EH (cell line): ENCODE measurements at places on chromosomes 2 and 18.
A peak's percentile ranks its signal among the peaks of the same experiment; 100 is the strongest.

- no peak for DNase-seq
Observed at GRCh38 chr2:26196683-26197418, 24.0 kb downstream of the GAREM2 start.

DNA sequence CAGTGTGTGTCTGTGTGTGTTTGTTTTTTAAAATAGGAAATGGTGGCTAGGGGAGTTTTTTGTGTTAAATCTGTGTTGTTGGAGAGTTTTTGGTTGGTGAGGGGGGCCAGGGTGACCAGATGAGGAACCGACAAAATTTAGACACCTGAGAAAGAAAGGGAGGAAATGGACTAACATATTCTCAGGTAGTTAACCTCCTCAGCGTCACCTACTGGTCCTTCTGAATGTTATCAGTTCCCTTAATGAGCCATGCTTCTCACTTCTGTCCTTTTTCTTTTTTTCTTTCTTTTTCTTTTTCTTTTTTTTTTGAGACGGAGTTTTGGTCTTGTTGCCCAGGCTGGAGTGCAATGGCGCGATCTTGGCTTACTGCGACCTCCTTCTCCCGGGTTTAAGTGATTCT, 107.0 kb downstream of the FMNL2 start:
- no peak for DNase-seq

DNA sequence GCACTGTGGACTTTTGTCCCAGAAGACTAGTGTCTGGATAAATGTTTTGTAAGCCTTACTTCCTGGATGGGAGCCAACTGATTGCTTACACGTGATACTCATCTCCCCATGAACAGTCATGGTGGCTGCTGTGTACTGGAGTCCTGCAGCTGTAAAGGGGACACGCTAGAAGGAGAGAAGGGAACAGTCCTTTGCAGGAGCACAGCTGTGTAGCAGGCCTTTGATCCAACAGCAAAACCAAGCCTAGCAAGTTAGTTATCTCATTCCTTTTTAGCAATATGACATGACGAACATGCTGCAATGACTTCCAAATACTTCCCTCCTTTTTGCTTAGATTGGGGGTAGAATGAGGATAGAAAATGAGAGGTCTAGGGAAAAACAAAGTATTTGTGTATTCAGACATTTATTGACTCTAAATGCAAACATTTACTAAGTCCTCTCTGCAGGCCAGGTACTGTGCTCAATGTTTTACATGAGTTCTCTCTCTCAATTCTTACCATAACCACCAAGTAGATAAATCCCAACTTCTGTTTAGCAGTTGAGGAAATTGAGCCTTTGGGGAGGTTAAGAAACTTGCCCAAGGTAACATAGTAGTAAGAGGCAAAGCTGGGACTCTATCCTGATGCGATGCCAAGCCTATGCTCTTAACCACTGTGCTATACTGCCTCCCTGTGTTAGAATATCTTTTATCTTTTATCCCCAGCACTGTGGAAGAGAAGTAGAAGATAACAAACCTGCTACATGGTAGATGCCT, 55.4 kb upstream of the CD28 start:
- DNase-seq = peak; percentile 65

DNA sequence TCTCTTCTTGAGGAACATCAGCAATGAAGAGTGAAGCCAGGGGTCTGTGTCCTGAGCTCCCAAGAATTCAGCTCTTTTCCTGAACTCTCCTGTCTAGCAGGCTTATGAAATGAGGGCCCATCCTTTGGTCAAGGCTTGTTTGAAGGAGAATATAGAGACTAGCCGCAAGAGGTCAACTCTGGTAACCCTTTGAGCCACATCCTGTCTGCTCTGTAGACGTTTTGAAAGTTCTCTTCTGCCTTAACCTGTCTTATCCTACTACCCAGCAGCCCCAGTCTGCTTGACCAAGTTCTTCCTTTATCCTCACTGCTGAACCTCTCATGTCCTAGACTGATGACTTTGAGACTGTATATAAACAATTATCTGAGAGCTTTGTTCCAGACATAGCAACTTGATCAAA, 5.4 kb downstream of the SEMA4F start:
- DNase-seq = peak; percentile 38
